ENCODE measurements at places on chromosomes 13 and 19. TPM values are rescaled to one million over a fixed set of nuclear protein-coding genes. Genes with fewer than 3 reads are reported as not detected.

The ZNF627 gene
- total RNA-seq, result 16.5 TPM

The SWSAP1 gene
- total RNA-seq, result 0.65 TPM

The YIF1B gene
- 109 TPM for total RNA-seq

The C19orf67 gene
- total RNA-seq, result not detected

The CAPNS1 gene
- 461 TPM for total RNA-seq

The ZNF471 gene
- 6.7 TPM for total RNA-seq

The SLC1A5 gene
- total RNA-seq, result 169 TPM

The CKM gene
- total RNA-seq, result not detected

The SIGLEC8 gene
- not detected for total RNA-seq

The NOTCH3 gene
- 493 TPM for total RNA-seq

The CEACAM20 gene
- total RNA-seq, result not detected

The CYP2A7 gene
- total RNA-seq, result not detected

The SPRED3 gene
- 6.0 TPM for total RNA-seq

The KANK3 gene
- total RNA-seq, result 0.26 TPM

The C19orf38 gene
- total RNA-seq, result 0.65 TPM

The TLE2 gene
- total RNA-seq, result 14.1 TPM

The ZNF446 gene
- 6.3 TPM for total RNA-seq

The SOX1 gene
- total RNA-seq, result not detected

The ZNF491 gene
- 3.0 TPM for total RNA-seq

The ADGRE2 gene
- total RNA-seq, result 0.13 TPM

The PNMA8A gene
- total RNA-seq, result 3.2 TPM

The MISP gene
- total RNA-seq, result 0.10 TPM

The EXOC3L2 gene
- 0.10 TPM for total RNA-seq

The FFAR3 gene
- not detected for total RNA-seq
